ENCODE measurements at places on chromosomes 1 and 21.

GRCh38 chr1:27102707-27103468 lies 52.0 kb downstream of the SLC9A1 start:
- peak; percentile 66 for DNase-seq

DNA sequence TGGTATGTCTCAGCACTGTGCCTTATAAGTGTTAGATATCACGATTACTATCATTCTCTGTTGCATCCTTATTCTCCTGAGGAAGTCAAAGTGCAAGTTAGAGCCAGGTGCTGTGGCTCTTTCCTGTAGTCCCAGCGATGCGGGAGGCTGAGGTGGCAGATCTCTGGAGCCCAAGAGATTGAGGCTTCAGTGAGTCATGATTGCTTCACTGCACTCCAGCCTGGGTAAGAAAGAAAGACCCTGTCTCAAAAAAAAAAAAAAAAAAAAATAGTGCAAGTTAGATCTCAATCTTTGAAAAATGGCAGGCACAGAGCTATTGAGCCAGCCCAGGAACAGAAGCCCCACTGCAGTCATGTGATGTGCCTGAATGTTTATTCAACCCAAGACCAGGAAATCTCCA lies 147.8 kb upstream of the POGK start:
- no peak for DNase-seq

GRCh38 chr1:22738069-22738435 lies 27.4 kb downstream of the EPHB2 start:
- no peak for DNase-seq

DNA sequence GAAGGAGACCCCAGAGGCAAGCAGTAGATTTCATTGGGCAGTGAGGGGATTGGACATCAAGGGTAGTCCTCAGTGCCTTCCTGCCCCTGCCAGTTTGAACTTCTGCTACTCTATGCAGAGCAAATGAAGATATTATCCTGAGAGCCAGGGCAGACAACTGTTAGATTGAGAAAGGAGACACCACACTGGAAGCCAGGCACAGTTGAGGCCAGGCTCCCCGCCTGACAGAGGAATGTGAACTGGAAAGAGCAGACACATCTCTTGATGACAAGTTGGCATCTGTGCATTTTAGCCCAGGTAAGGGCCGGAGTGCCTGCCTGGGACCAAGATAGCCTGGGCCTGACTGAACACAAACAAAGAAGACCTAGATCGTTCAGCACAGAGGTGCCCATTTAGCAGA lies 16.0 kb downstream of the SH3BGR start:
- no peak for DNase-seq

DNA sequence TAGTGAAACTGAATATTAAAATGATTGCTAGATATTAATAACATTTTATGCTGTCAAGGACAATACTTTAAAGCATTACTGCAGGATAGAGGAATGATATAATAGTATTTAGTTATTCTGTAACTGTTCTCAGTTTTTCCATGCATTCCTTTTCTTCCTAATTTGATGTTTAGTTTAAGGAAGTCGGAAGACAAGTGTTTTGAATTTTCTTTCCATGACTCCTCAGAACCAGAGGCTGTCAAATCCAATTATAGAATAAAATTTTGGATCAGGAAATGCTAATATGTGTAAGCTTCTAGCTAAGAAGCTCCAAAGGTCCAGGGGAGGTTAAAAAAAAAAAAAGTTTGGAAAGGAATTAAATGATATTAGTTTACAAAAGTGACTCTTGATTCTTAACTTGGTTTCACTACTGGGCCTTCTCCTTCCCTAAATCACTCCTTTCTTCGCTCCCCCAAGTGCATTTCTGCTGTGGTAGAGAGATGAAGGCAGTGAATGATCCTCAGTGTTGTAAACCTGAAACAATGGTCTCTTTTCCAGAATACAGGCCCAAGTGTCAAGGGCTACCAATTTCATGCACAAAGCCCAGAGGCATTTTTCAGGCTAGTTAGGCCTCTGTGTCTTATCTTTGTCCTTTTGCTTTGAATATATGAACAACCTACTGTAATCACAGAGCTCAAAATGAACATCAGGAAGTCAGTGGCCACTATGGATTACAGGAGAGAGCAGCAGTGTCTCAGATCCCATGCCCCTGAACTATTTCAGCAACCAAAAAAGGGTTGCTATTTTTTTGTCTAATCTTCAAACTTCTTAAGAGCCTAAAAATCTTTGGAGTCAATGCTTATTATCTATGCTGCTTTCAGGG lies 6.2 kb downstream of the ADSS2 start:
- no peak for DNase-seq

- DNase-seq, result peak; percentile 73
Measured at GRCh38 chr1:22132517-22133235, 10.2 kb downstream of the WNT4 start.

DNA sequence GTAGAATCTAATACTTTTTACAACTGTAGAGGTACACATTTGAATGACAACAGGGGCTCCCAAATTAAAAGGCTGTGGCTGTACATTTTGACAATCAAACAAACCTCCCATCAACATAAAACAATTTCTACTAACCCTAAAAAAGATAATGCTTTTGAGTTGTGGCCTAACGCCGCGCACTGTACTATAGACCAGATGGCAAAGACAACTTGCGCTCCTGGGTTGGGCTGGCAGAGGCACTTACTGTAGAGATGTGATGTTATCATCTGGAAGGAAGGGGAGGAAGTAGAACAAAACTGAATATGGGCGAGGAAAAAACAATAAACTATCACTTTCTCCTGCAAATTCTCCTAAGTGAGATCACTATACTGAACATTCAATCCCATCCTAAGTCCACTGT lies 26.1 kb downstream of the SPRTN start:
- DNase-seq, result no peak

DNA sequence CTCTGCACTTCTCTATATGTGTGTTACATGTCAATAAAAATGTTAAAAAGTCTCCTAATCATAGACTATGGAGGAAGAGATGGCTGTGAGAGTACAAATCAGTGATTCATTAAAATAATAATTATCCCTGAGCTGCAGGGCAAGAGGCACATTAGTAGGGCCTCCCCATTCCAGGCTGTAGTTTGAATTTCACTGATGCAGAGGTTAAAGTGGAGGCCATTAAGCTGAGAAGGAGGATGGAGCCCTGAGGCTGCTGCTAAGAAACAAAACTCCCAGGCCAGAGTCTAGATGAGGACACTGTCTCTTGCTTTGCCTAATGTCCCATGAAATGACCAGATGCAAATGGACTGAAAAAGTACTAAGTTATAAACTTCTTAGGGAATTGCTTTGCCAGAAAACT lies 89.1 kb upstream of the WDR26 start:
- no peak for DNase-seq

GRCh38 chr1:171446386-171446785 lies 38.9 kb upstream of the PRRC2C start:
- DNase-seq, result no peak

DNA sequence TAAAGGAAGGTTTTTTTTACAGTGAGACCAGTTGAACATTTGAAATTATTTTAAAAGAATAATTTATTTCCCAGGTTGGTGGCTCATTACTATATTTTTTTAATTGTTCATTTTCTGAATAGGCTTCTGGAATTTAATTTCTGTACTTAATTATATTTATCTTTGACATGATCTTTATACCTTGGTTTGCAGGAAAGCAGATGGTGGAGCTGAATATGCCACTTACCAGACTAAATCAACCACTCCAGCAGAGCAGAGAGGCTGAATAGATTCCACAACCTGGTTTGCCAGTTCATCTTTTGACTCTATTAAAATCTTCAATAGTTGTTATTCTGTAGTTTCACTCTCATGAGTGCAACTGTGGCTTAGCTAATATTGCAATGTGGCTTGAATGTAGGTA lies 41.5 kb downstream of the CD46 start:
- no peak for DNase-seq

All from ELR (cell line).